NCI-H226 (cell line): ENCODE measurements at places on chromosomes 4 and X.
A peak's percentile ranks its signal among the peaks of the same experiment; 100 is the strongest.

DNA sequence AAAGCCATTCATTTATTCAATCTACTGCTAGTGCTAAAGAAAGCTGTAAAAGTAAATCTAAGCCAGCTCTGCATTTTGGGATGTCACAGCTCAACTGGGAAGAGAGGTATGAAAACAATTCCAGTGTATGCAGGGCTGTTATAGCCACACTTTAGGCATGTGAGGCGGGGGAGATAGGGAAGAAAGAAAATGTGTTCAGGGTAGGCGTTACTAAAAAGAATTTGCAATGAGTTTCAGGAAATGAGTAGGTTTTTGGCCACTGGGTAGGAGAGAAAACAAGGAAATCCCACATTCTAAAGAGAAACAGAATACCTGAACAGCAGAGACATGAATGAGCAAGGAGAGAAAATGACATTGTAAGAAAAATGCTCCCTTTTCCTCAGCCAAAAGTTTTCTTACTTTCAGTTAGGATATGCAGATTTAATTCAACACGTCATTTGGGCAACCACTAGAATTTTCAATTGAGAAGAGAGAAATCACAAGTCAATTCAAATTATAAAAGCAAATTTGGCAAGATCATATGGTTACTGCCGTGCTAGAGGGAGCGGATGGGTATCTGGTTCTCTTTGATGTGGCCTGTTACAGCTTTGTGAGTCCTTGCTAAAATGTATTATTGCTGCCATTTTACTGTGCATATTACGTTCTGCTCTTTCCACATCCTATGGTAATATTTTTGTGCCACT, 226.3 kb downstream of the KCNIP4 start:
- peak; percentile 28 for DNase-seq

DNA sequence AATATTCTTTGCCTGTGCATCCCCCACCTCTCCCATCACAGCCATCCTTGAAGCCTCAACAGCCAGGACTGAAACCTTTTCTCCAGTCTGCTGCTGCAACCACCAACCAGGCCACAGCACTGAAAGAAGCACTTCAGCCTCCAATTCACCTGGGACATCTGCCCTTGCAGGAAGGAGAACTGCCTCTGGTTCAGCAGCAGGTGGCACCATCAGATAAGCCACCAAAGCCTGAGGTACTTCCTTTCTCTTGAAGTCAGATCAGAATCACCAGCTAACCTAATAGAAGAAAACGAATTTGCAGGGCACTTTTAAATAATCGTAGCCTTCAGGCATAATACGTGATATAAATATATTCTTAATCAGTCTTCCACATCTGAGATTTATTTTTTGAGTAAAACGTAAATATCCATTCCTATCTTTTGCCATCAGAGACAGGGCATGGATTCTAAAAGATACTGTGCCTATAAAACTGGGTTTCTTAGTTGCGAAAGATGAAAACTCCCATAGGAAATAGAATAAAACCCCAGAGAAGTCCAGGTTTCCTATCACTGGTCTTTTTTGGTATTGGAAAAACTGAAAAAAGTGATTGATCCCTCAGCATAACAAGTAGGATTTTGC, 9.5 kb downstream of the AMBN start:
- peak; percentile 39 for DNase-seq

GRCh38 chr4:8374851-8375649, 65.5 kb downstream of the ACOX3 start:
- DNase-seq: no peak

- DNase-seq: peak; percentile 88
Observed at GRCh38 chr4:31089815-31090214, 369.6 kb downstream of the PCDH7 start.

DNA sequence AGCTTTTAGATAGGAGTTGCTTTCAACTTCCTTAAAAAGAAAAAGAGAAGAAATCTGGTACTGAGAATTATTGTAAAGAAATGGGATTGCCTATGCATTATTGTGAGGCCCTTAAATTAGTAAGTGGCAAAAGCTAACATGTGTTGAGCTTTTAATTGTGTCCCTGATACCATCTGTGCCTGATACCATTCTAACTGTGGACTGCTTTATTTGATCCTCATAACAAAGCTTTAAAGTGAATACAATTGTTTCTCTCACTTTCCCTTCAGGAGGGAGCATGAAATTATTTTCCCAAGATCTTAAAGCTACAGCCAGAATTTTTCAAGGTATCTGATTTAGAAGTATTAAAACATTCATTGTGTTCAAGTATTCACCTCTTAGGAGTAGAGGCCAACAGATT, 9.9 kb downstream of the KCTD8 start:
- DNase-seq: no peak

DNA sequence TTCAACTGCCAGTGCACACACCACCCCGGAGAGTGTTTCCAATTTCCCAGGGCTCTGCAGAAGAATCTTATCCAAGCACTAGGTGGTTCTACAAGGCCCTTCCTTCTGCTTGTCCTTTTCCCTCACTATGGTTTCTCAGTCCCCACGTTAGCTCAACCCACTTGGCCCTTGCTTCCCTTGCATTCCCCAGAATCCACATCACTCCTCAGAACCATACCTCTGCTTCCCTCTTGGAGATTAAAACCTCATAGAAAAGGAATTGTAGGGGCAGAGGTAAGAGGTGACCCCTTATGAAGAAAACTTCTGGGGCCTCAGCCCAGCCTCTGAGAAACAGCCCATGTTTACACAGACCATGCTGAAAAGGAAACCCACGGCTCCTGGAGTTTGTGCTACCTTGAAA, 42.4 kb downstream of the TSPAN5 start:
- DNase-seq: no peak

DNA sequence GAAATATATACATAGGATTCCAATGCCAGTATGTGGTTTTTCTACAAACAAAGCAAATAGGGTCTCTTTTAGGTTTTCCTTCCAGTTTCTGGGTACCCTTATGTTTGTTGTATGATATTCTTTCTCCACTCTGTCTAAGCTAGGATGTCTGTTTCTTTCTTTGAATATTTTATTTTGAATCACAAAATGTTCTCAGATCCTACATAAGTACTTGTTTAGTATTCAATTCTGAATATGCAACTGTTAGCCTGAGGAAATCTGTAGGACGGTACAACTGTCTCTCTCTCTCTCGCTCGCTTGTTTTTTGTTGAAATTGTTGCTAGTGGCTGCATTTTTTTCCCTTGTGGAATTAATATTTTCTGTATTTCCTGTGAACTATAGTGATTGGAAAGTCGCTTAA, 163.2 kb downstream of the CCSER1 start:
- no peak for DNase-seq

DNA sequence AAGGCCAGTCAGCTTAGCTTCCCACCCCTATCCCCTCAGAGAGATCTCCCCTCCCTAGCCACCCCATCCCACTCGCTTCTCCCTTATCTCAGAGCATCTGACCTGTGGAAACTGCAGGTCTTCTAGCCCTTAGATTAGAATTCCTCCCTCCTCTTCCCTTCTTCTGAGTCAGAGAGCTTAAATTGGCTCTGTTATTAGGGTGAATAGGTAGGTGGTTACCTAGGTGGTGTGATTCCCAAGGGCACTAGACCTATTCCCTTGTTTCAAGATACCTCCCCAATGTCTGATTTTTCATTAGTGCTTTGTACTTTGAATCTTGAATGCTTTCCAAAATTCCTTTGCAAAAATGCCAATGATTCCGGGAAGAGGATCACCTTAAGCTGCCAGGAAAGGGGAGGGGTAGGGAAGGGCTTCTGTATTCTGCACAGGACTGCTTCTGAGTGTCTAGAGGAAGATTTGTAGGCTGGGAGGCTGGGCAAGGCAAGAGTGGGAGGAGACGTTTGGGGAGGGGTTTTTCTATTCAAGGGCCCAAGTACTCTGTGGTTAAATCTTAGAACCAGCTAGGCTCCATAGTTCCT, 24.5 kb upstream of the MSN start:
- peak; percentile 53 for DNase-seq

DNA sequence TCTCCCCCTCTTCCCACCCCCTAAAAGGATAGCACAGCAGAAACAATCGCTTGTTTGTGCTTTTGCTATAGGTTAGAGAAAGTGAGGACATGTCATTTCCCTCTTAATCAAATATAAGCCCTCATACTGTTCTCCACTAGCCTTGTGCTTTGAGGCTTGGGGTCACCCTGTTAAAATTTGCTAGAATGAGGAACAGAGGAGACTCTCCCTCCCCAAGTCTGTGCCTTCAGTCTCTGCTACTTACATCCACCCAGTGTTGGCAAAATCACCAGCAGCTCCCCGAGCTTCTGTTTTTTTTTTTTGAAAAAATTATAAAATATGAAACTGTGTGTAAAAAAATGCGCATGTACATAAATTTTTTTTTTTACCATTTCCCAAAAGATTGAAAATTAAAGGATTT, 19.3 kb downstream of the KLF3 start:
- no peak for DNase-seq

DNA sequence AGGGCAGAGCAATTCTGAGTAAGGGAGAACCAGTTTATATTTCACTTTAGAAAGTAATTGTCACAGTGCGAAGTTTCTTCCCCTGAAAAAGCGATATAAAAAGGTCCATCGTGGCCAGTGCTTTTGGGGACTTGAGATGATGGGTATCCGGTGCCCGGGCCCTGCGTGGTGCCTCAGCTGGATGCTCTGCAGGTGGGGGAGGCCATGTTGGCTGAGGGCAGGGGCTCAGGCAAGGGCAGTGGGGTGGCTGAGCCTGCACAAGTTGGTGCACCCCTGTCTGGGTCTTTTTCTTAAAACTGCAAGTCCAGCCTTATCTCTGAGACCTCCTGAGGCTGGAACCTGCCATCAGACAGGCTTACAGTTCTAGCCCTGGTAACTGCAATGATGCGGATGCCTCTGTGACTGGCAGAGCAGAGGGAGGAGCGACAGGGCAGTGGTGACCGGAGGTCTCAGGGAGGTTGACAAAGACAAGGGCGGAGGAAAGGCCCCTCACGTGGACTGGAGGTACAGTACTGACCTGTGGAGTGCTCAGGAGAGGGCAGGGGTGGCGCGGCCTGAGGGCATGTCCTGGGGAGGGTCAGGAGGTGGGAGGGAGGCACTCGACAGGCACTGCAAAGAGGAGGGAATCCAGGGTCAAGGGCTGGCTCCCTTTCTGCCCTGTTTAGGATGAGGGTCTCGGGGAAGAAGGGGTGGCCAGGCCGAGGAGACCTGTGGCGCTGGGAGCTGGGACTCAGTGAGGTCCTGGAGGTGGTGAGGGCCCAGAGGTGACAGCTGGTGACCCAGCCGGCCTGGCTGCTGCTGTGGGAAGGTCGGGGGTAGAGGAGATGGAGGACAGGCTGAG, 1.8 kb downstream of the RGS12 start:
- DNase-seq: no peak
